ENCODE measurements at places on chromosomes 13 and 19.

DNA sequence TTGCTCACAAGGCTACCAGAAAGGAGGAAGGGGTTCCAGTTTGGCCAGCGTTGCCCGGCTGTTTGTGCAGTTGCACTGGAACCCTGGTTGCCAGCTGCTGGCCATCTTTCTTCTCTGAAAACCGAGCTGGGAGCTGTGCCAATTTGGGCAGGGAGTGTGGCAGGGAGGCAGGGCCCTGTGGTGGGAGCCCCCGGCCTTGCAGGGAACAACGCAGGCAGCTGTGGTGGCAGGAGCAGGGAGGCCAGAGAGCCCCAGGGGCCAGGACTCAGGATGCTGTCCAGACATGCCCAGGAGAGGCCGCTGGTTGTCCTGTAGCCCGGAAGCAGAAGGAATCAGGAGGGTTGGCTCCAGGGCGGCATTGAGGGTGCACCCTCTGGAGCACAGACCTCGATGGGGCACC, 4.8 kb downstream of the KMT5C start:
- no peak for DNase-seq

- DNase-seq, result no peak
These were observed 1456.2 kb upstream of the SLC10A2 start for GRCh38 chr13:104522235-104523072.

DNA sequence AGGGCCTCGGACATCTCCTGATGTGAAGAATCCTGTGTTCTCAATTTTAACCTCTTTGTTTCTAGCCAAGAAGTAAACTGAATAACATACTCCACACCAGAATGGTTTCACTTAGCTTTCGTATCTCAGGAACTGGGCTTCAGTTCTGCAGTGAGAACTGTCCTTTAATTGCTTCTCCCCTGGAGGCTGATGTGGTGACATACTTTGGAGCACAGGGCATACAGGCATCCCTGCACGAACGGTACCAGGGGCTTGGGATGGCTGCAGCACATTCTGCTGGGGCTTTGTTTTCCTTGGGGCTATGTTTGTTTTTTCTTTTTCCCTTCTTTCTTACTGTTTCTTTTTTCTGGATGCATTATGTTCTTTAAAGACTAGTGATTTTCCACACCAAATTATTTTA, 230.5 kb downstream of the TM9SF2 start:
- no peak for DNase-seq

GRCh38 chr13:53921473-53921872, 892.9 kb downstream of the OLFM4 start:
- DNase-seq, result no peak

All from activated CD4-positive, alpha-beta T cell treated with anti-CD3 and anti-CD28 coated beads for 24 hours (primary cell).